NCI-H2171 (cell line): ENCODE measurements at places on chromosomes 2 and 18.
A peak's percentile ranks its signal among the peaks of the same experiment; 100 is the strongest.

GRCh38 chr18:77650799-77651385 lies 401.2 kb downstream of the GALR1 start:
- DNase-seq, result peak; percentile 32

DNA sequence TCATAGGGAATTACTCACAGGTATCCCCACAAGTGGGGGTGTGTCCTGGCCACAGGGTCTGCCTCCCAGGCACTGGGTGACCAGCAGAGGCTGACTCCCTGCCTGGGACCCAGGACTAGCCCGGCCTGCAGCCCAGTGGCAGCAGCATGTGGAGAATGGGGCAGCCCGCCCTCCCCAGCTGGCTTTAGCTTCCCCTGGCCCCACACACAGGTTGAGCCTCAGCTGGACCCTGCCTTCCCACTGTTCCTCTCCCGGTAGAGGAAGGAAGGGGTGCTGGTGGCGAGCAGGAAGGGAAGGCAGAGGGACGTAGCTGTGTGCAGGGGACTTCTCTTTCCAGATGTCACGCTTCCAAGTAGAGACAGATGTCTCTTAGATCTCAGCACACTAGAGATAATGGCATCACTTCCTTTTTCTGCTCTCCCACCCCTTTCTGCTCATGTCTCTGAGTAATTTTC lies 51.4 kb downstream of the EMILIN2 start:
- DNase-seq, result no peak

- no peak for DNase-seq
Observed at GRCh38 chr2:174663550-174663949, 65.9 kb upstream of the WIPF1 start.

DNA sequence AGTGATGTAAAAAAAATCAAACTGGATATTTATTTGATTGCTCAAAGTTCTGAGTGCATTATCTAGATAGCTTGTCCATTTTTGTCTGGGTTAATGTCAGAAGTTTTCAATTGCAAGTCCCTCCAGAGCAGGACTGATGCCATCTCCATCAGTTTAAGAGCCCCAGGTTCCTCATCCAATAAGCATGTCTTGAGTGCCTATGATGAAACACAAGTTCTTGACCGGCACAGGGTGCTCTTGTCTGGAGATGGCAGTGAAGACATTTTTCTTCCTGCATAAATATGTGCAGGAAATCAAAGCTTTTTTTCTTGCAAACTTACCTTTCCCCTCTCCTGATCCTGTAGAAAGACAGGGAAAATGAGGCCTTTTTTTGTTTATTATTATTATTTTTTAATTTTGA lies 31.9 kb downstream of the CAVIN2 start:
- DNase-seq, result no peak

DNA sequence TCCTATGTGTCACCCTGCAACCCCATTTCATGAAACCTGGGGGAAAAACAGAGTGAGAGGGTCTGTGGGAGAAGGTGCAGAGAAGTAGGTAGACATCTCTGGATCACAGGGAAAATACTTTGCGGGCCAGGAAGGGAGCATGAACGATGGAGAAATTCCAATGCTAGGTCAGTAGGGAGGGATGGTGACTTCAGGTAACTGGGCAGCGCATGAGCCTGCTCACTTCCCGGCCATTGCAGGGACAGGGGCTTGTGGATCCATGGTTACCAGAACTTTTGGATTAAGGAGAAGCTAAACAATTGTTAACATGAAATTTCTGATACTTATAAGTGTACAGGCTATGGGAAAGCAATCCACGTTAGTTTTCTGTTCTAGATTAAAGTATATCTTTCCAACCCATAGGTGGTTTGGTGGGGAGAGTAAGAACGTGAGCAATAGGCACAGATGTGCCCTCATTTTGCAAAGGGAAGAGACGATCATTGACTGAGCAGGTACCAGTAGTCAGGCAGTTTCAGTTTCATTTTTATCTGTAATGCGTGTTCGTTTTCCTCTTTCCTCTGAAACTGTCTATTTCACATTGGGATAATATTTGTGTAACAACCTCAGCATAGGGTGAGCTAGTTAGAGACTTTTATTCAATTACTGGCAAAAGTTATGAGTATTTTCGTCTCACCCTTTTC lies 65.0 kb downstream of the NYAP2 start:
- no peak for DNase-seq

GRCh38 chr2:120828829-120829632 lies 93.4 kb downstream of the GLI2 start:
- DNase-seq, result no peak

DNA sequence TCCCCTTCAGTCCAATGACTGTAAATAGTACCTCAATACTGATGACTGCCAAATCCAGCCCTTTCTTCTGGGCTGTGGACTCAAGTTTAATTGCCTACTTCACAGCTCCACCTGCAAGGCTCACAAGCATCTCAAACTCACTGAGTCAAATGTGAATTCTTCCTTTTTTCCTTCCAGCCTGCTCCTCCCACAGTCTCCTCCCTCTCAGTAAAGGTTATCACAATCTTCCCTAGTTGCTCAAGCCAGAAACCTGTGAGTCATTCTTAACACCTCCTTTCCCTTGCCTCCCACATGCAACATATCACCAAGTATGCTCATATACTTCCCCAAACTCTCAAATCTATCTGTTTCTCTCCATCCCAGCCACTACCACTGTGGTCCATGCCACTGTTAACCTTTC lies 3.7 kb upstream of the MFSD6 start:
- DNase-seq, result no peak

GRCh38 chr2:40178971-40179370 lies 272.9 kb downstream of the SLC8A1 start:
- DNase-seq, result no peak

GRCh38 chr2:44135771-44136170 lies 32.9 kb upstream of the PPM1B start:
- DNase-seq, result no peak

- DNase-seq, result no peak
Observed at GRCh38 chr2:62197925-62198633, 2.2 kb downstream of the B3GNT2 start.

GRCh38 chr2:64711252-64711800 lies 57.6 kb upstream of the SERTAD2 start:
- no peak for DNase-seq

DNA sequence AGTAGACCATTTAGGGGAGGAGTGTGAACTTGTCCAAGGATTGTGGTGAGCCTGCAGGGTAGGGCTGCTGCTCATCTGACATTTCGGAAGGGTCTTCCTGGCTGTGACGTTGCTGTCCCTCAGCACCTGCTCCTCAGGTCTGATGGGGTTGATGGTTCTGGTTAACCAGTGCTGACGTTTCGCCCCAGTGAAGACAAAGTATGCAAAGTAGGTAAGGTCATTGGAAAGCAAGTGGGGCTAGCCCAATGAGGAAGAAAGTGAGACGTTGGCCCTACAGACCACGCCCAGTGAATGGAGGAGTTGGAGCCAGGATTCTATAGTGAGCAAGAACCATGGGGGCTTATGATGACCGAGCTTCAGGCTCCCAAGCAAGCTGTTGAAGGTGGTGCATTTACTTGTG lies 33.4 kb upstream of the ZNF396 start:
- DNase-seq, result no peak

- DNase-seq, result no peak
Observed at GRCh38 chr2:100178085-100178788, 35.8 kb upstream of the AFF3 start.

DNA sequence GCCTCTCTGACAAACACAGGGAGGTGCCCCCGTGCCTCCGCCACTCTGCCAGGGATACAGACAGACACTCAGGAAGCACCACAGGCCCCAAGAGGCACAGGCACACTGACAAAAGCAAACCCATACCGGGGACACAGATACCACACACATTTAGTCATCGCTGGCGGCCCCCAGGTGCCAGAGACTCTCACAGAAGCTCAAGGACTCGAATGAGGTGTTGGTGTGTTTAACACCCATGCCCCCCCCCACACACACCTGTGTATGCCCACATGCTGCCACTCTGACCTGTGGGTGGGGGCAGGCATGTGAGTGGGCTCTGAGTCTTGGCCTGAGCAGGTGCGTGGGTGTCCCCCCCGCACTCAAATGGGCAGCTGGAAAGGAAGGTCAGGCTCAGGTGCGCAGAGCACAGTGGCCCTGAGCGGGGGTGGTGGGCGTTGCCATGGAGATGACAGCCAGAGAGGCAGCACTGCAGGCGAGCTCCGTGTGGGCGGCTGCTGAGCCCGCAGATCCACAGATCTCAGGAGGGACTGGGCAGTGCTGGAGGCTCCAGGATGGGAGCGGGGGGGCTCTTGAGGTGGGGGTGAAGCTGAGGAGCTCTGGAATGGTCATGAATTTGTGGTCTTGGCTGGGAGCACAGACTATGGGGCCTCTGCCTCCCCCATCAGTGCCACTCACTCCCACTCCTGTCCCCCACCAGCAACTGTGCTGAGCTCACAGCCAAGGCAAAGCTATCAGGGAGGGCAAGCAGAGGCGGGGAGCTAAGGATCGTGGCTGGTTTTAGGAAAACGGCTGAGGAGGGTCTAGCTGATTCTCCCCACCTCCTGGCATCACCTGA lies 73.9 kb upstream of the TAF1B start:
- DNase-seq, result peak; percentile 22

DNA sequence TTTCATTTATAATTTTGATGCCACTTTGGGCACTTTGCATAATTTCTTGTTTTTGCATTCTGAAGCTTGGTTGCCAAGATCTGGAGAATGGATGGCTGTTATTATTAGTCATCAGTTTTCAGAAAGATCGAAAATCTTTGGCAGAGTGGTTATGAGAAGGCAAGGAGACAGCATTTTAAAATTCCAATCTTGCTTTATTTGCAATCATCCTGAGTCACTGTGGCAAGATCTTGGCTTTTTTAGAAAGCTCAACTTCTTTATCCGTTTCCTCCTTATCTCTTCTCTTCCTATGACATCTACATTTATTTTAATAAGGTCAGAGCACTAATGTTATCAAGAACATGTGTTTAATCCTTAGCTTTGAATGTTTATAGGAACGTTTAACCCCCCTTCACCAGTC lies 31.1 kb upstream of the EIF2AK3 start:
- DNase-seq, result no peak

GRCh38 chr2:228509021-228509420 lies 327.5 kb upstream of the SPHKAP start:
- DNase-seq, result no peak

DNA sequence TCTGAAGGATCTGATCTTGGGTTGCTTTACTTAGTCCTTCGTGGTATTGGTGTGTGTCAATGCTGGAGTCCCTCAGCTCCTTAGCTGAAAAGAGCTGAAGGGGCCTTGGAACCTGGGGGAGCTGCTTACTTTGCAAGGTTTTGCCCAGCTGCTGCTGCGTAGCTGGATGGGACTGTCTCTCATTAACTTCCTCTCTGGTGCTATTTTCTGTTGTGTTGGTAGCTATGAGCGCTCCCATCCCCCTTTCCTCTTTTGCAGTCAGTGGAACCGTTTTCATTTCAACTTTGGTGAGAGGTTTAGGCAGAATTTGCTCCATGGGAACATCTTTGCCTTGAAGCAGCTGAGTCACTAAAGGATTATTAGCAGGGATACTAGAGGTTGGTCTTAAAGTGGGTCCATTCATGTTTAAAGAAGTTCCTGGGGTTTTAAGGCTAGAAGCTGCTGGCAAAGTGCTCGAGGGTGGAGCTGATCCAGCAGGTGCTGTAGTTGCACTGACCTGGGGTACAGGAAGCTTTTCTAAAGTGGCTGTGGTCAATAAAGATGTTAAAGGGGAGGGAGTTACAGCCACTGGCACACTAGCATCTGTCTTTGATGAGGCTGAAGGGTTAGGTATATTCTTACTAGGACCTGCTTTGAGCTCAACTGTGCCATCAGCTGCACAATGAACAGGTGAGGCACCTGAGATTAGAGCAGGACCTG lies 69.9 kb upstream of the DTNB start:
- DNase-seq, result no peak

- no peak for DNase-seq
Observed at GRCh38 chr2:25517701-25518100, 155.7 kb downstream of the DTNB start.

- DNase-seq, result no peak
Observed at GRCh38 chr2:224171226-224171625, 132.1 kb upstream of the SERPINE2 start.

GRCh38 chr2:105248316-105249070 lies 7.0 kb downstream of the GPR45 start:
- no peak for DNase-seq

GRCh38 chr2:240512109-240512485 lies 45.7 kb downstream of the ANKMY1 start:
- DNase-seq, result no peak

DNA sequence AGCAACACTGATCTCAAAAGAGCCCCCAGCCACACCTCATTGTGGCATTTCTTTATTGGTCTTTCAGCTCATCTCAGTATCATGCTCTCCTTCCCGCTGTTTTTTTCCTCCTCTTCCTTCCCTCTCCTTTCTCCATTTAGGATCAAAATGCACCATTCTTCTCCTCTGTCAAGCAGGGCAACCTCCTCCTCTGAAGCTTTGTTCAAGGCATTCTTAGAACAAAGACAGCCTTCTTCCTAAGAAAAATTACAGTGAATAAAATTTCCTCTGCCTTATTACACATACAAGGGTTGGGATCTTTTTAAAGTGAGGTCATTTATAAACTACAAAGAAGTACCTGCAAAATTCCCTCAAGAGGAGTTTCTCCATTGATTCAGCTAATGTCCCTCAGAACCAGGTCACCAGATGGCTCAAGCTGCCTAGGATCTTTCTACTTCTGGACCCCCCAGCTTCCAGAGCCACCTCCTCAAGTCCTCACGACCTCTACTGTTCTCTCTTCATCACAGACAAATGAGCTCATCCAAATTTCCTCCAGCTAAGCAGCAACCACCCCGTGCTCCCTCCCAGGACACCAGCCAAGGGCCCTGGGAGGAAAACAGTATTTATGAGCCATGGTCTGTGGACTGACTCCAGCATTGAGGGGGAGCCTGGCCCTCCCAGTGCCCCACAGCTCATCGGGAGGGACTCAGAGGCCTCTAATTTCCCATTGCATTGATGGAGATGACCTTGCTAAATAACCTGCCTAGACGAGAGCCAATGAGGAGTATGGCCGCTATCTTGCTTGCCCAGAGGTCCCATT lies 18.0 kb downstream of the SFXN5 start:
- DNase-seq, result no peak

- no peak for DNase-seq
Observed at GRCh38 chr18:36589857-36590543, 238.8 kb downstream of the TPGS2 start.

DNA sequence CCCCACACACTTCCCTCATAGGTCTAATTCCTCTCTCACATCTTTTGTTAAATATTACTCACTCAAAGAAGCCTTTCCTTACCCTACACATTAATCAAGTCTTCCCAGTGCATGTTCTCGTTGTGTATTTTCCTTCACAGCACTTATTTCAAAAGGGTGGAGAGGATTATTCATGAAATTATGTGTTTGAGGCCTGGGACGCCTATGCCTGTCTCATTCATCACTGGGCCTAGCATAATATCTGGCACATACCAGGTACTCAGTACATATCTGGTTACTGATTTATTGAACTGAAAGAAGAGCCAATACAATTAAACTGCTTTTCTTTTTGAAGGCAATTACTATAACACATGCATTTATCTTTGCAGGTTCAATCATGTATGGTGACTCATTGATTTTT lies 15.1 kb upstream of the MALL start:
- no peak for DNase-seq

GRCh38 chr18:354471-354870 lies 86.6 kb upstream of the THOC1 start:
- DNase-seq, result no peak
